Activated T-cell treated with anti-CD3 and anti-CD28 coated beads, Interleukin-2, amount 50 U/mL, for 48 hours (primary cell): ENCODE measurements at places on chromosomes 3 and 15.

DNA sequence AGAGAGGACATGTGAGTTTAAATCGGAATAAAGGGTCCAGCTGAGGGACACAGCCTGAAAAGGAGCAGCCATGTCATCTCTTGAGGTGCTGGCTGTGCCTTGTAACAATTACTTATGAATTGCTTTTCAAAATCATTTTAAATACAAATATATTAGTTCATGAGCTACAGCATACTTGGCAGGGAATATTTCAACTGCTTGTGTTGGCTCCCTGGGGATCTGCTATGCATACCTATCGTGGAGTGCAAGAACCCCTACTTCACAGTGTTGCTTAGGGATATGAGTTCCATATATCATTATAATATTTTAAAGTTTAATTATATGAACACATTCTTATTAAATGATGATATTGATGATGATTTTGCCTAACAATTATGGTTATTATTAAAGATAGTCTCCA, 19.1 kb upstream of the P2RY14 start:
- no peak for DNase-seq

- no peak for DNase-seq
Observed at GRCh38 chr3:133575086-133575485, 1.6 kb downstream of the CDV3 start.

GRCh38 chr15:68258692-68259091, 18.9 kb upstream of the FEM1B start:
- no peak for DNase-seq

DNA sequence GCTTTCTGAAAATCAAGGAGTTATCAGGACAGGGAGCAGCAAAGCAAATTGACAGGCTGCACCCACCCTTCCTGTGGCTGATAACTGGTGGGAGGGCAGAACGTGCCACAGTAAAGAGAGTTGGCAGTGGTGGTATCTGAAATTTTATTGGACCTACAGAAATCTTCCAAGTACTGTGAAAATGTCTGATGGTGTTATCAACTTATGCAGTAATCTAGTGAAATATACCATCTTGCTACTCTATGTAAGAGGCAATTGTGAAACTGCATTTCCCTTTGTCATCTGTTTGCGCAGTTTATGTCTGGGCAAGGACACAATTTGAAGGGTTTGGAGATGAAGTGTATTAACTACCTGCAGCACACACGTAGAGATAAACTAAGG, 1.5 kb downstream of the PLCL2 start:
- DNase-seq: peak; percentile 30

DNA sequence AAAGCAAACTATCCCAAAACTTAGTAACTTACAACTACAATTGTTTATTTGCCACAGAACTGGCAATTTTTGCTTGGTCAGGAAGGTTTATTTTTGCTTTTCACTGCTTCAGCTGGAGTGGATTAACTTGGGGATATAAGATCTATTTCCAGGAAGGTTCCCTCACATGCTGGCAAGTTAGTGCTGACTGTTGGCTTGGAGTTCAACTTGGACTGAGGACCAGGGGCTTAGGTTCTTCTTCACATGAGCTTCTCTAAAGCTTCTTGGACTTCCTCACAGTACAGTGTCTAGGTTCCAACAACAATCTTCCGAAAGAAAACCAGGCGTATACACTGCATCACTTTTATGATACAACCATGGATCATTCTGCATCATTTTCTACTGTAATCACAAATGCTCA, 264.4 kb downstream of the CHL1 start:
- DNase-seq: no peak

DNA sequence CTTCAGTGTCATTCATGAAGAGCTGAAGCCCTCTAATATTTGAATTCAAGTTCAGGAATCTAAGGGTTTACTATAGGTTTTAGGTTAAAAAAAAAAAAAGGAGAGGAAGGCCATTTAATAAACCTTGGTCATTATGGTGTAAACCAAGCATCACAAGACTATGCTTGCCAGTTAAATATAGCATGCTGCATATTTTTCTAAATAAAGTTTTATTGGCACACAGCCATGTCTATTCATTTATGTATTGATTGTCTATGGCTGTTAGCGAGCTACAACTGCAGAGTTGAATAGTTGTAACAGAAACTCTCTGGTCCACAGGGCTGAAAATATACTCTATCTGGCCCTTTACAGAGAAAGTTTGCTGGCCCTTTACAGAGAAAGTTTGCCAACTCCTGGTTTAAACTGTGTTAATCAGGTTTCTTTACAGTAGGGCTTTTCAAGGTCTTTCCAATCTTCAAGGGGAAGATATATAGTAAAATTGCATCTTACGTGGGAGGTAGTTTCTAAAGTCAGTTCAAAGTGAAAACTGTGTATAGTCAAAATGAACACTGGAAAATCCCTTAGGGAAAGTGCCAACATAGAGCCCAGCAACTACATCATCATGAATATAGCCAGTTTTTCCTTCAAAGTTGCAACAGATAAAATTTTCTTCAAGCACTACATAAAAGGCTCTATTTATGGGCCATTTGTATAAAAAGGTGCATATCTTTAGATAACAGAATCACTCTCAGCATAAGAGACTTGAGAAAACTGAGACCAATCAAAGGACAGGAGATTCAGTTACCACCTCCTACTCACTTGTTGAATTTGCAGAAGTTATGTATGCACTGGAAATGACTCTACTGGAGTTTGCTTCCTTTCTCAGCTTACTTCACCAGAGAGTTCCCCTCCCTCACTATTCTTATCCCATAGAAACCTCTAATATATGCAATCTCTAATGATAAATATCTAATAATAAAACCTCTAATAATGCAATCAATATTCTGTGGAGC, 49.7 kb upstream of the FRMD4B start:
- no peak for DNase-seq
